ENCODE measurements at places on chromosomes 5 and 9. TPM values are rescaled to one million over a fixed set of nuclear protein-coding genes. Genes with fewer than 3 reads are reported as not detected.

Gene RIC1
- total RNA-seq: 20.4 TPM

Gene FAM120AOS
- total RNA-seq: 38.7 TPM

Gene CCNJL
- 65.0 TPM for total RNA-seq

Gene IFNA2
- not detected for total RNA-seq

Gene SHISAL2B
- 1.4 TPM for total RNA-seq

Gene ZDHHC12
- 42.1 TPM for total RNA-seq

Gene C5orf58
- total RNA-seq: 0.28 TPM

Gene MRPS30
- 27.6 TPM for total RNA-seq

Gene TEX48
- total RNA-seq: not detected

Gene PCDHA10
- 16.9 TPM for total RNA-seq

Gene BARHL1
- total RNA-seq: 2.4 TPM

Gene TYRP1
- 0.23 TPM for total RNA-seq

Gene FAM78A
- total RNA-seq: 73.4 TPM

Gene SPAG8
- 0.59 TPM for total RNA-seq

Gene MSX2
- 0.56 TPM for total RNA-seq

Data from endothelial cell (in vitro differentiated cells).